ENCODE measurements at places on chromosomes 16 and 17.

DNA sequence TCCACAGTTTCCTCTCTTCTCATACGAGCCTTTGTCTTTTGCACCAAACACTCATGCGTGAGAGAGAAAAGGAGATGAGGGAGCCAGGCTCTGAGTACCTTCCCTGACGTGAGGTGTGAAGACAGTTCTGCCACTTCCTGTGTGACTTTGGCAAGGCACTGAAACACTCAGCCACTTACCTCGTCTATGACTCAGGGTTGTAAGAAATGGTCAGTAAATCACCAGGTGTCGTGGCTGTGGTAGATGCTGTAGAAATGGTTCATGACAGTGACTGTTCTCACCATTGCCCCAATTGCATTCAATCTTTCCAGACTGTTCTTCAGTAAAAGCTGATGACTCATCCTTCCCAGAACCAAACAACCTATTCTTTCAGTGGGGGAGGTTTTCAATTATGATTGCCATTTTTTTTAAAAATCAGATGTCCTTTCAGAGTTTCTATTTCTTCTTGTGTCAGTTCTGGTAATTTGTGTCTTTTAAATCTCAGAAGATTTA is 49.2 kb upstream of the CBFA2T3 start:
- DNase-seq: peak; percentile 85

- DNase-seq: no peak
These were observed 2.0 kb upstream of the PMFBP1 start for GRCh38 chr16:72173997-72174396.

- DNase-seq: peak; percentile 88
These were observed at the start of gene SMIM5 for GRCh38 chr17:75632863-75633485. SMIM5 (plus strand) TSS chr17:75633434; CDS start chr17:75640202, 6,768 bp downstream.

DNA sequence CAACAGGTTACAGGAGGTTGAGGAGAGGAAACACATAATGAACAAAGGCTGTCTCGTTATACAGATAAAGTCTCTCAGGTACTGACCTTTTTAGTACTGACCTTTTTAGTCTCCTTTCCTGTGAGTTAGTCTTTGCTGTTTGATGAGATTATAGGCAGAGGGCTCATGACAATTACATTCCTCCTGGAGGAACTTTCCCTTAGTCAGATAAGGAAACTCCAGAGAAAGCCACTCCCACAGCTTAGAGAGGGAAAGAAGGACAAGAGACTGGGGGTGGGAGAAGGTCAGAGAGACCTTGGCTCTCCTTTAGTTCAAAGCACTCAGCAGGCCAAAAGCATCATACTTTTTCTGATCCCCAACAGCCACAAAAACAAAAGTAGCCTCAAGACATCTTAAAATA is 15.3 kb upstream of the PSMD7 start:
- DNase-seq: no peak

DNA sequence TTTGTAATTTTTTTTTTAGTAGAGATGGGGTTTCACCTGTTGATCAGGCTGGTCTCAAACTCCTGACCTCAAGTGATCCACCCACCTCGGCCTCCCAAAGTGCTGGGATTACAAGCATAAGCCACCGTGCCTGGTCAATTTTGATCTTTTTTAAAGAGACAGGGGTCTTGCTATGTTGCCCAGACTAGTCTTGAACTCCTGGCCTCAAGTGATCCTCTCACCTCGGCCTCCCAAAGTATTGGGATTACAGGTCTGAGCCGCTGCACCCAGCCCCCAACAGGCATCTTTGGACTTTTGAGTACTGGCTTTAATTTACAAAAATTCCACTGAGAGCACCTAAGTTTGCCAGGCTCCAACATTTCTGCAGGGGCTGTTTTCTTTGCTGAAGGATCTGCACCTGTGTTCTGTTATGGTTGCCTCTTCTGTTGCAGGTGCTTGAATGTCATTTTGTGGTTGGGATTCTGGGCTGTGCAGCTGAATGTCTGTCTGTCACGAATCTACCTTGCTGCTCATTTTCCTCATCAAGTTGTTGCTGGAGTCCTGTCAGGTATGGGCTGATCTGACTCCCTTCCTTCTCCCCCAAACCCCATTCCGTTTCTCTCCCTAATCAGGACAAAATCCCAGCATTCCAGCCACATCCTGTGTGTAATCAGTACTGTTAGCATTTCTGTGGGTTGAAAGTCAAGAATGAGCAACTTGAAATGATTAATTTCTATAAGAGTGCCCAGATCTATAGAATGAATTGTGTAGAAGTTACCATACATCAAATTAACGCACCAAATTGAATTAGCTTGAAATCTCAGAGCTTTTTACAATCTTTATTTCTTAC is 8.5 kb downstream of the G6PC1 start:
- DNase-seq: no peak

GRCh38 chr17:9959377-9959981 is 54.4 kb upstream of the RCVRN start:
- DNase-seq: peak; percentile 56

- DNase-seq: no peak
These were observed 162.5 kb downstream of the SLC39A11 start for GRCh38 chr17:72930031-72930430.

- no peak for DNase-seq
These were observed 8.3 kb downstream of the BANP start for GRCh38 chr16:87959391-87959990.

DNA sequence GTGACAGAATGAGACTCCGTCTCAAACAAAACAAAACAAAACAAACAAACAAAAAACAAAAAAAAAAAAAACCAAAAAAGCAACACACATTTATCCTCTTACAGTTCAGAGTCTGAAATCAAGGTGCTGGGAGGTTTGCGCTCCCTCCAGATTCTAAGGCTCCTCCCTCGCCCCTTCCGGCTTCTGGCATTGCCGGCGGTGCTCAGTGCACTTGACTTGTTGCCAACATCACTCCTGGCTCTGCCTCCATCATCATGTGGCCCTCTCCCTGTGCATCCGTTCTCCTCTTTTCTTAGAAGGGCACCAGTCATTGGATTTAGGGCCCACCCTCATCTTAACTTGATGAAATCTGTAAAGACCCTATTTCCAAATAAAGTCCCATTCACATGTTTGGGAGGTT is 73.8 kb downstream of the RBFOX3 start:
- no peak for DNase-seq

DNA sequence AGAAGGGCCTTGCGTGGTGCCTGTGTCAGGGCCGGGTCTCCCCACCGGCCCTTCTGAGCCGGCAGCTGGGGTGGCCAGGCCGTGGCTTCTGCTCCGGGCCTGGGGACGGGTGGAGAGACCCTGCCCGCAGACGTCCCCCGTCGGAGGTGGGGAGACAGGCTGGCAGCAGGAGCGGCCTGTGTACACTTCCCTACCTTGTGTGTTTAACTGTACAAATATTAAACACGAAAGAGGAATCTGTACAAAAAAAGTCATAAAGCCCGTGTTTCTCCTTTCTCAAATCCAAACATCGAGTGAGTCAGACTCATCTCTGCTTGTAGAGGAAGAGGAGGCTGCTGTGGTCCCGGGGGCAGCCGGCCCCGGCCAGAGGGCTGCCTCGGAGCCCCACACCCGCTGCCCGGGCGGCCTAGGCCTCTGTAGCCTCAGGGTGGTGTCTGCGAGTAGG is 2.0 kb downstream of the CACNA1H start:
- no peak for DNase-seq

GRCh38 chr16:4383591-4384444 is 12.2 kb downstream of the VASN start:
- no peak for DNase-seq

DNA sequence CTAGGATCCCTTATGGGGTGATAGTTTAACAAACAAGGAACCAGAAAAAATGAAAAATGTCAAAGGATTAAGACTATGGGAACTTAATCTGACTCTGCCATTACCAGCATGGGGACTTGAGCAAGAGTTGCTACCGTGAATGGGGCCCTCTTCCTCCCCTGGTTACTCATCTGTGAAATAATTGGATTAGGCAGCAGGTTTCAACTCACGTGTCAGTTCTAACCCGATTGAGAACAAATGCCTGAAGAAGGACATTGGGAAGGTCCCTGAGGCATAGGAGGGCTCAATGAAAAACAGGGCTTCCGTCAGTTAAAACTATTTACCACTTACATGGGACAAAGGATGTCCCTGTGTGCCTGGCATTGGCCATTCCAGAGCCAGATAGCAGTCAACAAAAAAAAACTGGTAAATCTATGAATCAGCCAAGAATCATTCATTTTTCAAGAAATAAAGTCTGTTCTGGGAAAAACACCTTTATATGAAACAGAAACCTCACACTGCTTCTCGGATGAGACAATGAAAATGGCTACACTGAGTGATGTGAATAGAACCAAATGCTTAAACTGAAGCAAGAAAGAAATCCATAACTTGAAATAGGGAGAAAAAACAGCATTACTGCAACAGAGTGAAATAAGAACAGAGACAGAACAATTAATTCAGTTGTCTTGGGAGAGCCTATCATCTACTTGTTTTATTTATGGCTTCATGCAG is 104.3 kb downstream of the ADAMTS18 start:
- peak; percentile 58 for DNase-seq

- no peak for DNase-seq
These were observed 18.9 kb downstream of the UTP6 start for GRCh38 chr17:31882571-31882970.

- DNase-seq: peak; percentile 91
These were observed 14.0 kb downstream of the UBALD2 start for GRCh38 chr17:76278952-76279741.

GRCh38 chr16:27322858-27323780 is 9.3 kb downstream of the IL4R start:
- no peak for DNase-seq

DNA sequence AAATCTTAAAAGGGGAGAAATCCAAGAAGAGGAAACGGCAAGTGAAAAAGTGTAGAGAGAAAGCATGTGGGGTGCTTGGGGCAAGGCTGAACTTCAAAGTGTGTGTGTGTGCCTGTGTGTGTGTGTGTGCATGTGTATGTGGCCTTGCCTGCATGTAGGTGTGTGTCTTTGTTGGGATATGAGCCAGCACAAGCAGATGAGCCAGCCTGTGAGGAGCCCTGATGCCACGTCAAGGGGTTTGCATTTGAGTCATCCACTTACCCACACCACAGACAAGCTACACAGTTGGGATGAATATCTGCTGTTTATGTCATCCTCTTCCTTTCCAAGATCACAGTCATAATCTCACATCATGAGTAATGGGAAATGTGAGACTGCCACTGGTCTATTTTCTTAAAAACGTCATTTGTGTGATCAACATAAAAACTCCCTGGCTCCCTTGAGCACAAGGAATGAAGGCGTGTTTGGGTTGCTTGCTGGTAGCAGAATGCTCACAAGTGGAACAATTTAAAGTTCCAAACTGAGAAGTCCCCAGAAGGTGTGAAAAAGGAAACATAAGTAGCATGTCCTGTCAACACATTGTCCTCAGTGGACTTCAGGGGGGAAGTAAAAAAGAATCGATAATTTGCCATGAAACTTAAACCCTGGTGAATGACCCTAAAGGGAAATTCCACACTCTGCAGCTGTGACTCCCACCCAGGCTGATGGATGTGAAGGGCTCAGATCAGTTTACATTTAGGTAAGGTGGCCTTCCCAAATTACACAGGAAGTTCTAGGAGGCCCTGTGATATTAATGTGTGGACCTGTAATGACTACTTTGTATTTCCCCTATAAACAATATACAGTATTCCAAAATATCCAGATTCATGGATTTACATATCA is 14.7 kb downstream of the KCTD19 start:
- DNase-seq: peak; percentile 98

All from activated naive CD4-positive, alpha-beta T cell treated with anti-CD3 and anti-CD28 coated beads for 36 hours (primary cell).